ENCODE measurements at places on chromosomes 6 and 20.

- DNase-seq, result no peak
Observed at GRCh38 chr6:40946738-40947301, 92.2 kb downstream of the UNC5CL start.

DNA sequence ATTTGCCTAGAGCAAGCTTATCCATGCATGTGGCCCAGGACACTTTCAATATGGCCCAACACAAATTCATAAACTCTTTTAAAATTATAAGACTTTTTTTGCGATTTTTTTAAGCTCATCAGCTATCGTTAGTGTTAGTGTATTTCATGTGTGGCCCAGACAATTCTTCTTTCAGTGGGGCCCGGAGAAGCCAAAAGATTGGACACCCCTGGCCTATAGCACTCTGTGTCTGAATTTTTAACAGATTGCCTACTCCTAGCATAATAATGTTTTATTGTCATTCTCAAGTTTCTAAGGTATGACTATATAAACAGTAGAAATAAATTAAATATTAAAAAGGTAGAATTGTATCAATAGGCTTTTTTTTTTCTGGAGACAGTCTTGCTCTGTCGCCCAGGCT lies 48.6 kb upstream of the LOC128125822 start:
- DNase-seq, result no peak

- DNase-seq, result no peak
Observed at GRCh38 chr6:137570393-137570792, 76.2 kb upstream of the OLIG3 start.

GRCh38 chr20:59386809-59387208 lies 86.4 kb downstream of the EDN3 start:
- DNase-seq, result no peak

DNA sequence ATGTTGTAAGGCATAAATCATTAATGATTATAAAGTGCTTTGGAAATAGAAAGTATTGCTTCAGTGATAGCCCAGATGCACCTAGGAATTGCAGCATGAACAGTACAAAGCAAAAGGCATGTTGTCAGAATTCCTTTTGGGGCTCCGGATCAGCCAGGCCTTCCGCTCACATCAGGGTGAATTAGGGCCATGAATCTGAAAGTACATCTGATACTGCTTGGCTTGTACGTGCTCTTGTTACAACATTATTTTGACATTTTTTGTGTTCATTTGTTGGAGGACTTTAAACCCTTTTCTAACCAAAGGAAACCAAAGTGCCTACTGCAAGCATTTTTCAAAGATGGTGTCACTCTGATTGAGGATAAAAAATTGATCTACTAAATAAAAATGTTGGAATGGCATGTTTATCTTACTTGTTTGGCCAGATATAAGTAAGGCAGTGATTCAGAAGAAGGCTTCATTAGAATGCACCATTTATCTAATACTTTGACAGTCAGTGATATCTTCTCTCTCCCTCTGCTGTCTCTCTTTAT lies 1005.6 kb upstream of the FLRT3 start:
- no peak for DNase-seq

DNA sequence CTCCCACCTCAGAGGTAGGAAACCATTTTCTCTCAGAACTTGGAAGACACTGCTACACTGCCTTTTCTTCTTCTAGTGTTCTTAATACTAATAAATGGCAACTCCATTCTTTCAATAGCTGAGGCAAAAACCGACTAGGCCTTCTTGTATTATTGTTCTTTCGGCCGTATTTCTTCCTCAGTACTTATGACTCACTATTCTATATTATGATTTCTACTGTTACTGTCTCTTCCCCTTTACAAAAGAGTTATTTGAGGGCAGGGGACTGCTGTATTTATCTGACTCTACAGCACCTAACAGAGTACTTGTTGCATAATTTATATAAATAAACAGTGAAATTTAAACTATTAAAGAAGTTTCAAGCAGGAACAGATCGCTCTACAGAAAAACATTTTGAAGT lies 3.1 kb downstream of the DNAAF9 start:
- no peak for DNase-seq

DNA sequence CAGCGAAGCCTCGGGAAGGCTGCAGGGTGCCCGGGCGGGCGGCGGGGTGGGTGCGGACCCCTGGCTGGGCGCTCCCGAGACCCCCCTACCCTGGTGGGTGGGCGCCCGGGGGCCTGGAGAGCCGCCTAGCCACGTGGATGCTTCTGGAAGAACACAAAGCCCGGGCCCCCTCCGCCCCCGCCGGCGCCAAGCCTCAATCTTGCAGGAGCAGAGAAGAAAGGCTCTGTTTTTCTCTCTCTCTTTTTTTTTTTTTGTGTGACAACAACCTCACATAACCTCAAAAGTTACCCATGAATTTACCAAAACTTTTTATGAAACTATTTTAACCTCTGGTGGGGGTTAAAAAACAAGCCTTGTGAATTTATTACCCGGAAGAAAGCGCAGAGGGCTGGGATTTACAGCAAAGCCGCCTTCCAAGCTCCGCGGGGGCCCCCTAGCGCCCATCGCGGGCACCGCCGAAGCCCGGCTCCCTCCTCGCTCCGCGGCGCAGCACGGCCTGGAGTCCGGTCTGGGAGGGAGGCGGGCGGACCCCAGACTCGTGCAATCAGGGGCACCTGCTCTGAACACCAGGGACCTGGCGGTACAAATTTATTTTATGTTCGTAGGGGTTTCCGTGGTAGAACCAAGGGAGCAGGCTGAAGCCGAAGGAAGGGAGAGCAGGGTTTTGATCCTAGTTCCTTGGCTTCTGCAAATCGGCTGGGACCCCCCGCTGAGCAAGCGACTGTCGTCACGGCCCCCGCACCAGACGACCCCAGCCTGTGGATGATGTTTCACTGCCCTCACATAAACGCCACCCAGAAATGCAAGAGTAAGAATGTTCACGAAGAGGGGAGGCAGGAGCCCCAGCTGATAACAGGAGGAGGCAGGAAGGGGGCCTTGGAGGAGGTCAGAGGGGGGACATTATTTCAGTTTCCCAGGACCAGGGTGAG lies 58.9 kb downstream of the ZNF831 start:
- DNase-seq, result peak; percentile 67

- no peak for DNase-seq
Observed at GRCh38 chr6:38305995-38306681, 333.6 kb downstream of the BTBD9 start.

All from EL (cell line).